ENCODE measurements at places on chromosomes 11 and 22.

DNA sequence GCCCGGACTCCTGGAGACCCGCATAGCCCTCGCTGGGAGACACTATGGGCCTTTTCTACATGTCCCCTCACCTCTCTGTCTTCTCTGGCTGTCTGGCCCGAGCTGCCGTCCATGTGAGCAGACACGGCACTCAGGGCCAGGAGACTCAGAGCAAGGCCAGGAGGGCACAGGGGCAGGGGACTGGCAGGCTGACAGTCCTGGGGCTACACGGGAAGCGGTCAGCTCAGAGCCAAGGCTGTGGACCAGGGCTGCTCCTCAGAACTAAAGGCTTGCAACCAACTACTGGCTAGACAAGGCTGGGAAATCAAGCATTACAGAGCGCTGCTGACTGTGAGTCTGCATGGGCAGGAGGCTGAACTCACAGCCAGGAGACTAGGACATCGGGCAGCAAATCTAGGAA lies 56.1 kb upstream of the CDON start:
- no peak for DNase-seq

GRCh38 chr11:120977266-120978137 lies 46.4 kb upstream of the TBCEL start:
- DNase-seq: no peak

GRCh38 chr11:19234231-19234817 lies 6.4 kb downstream of the E2F8 start:
- no peak for DNase-seq

DNA sequence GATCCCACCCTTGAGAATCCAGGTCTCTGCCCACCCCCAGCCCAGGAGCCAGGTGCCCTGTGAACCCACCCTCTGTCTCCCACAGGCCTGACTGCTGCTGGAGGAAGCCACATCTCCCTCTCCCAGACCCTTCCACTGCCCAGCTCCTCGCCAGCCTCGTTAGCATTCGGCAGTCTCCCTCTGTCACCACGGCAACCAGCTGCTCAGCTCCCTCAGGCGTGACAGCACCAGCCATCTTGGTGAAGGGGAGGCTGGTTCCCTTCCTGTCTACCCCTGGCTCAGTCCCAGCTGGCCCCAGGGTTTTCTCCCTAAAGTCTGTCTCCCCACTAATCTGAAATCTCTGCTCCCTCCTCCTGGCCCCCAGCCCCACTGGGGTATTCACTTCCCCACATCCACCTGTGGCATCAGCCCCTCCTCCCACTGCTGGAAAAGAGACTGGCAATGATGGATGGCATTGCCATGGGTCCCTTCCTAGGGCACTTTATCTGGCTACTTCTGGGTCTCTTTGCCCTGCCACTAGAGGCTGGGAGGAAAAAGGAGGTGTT lies 28.1 kb downstream of the NRXN2 start:
- DNase-seq: no peak

GRCh38 chr11:85029964-85030363 lies 597.2 kb downstream of the DLG2 start:
- no peak for DNase-seq

GRCh38 chr11:122517403-122518379 lies 137.8 kb upstream of the UBASH3B start:
- DNase-seq: no peak

GRCh38 chr11:64753380-64754123 lies 6.2 kb downstream of the PYGM start:
- no peak for DNase-seq

DNA sequence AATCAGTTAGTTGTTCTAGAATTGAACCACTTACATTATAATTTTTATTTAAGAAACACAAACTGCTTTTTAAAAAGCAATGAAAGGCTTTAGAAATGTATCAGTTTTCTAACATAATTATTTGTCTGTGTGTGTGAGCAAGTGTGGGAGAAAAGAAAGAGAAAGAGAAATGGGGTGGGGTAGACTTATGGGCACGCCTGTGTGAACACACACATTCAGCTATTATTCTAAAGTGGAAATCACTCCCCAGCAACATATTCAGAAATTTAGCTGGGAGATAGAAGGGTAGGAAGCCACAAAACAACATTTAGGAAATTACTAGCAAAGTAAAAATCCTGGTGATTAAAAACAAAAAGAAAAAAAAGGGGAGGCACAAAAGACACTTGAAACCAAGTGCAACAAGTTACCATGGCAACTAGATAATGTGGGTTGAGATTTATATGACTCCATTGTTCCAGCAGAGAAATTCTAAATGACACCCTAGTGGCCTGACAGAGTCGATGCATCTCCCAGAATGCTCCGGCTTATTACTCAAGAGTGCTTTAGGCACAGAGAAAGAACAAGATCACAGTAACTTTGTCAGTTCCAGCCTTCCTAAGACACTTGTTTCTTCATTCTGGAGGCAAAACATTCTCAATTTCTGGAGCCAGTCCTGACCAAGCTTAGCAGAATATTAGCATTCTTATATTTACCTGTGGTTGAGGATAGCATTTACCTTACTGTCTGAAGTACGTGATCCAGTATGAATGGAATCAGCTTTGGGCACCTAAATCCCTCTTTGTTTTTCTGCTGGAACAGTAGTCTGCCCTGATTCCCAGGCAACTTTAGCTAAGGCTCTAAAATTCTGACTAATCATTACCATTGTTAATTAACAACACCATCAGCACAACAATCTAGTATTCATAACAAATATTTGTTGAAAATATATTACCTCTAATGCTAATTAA lies 444.4 kb downstream of the DLG2 start:
- DNase-seq: no peak

Data from stimulated activated effector memory CD8-positive, alpha-beta T cell treated with anti-CD3 and anti-CD28 coated beads, Interleukin-12 subunit alpha, Interleukin-12 subunit beta, amount 100 ng/mL, for 72 hours (primary cell).